Uterus (tissue), 4 donors: ENCODE measurements at places on chromosomes 6 and 20.
A peak's percentile ranks its signal among the peaks of the same experiment; 100 is the strongest.

DNA sequence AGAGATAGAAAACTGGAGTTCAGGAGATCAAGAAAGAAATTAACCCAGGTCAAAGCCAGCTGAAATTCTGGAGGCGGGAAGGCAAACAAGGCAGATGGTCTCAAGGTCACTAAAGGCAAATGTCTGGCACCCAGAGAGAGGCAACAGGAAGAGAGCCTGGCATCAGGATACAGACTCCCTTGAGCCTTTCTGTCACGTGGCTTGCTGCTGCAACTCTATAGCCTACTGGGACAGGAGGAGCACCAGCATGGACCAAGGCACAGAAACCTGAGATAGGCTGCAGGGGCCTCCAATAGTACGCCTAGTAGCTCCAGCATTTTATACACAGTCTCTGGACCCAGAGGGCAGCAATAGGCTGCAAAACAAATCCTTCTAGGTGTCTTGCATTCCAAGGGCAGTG is 75.1 kb downstream of the SEL1L2 start:
- H3K4me1 ChIP-seq, result no peaks in the 10 kb centered on the region
- no peak overlapping the region for H3K27ac ChIP-seq
- DNase-seq, result no peak

- H3K27ac ChIP-seq, result no peak overlapping the region
- no peak for DNase-seq
- no peaks in the 10 kb centered on the region for H3K4me1 ChIP-seq
- no peaks in the 10 kb centered on the region for H3K36me3 ChIP-seq
- no peak overlapping the region for H3K4me3 ChIP-seq
- no peaks in the 10 kb centered on the region for H3K27me3 ChIP-seq
Observed at GRCh38 chr6:110364364-110365105, 6.4 kb upstream of the METTL24 start.

GRCh38 chr20:52405417-52405816 is 213.8 kb upstream of the ZFP64 start:
- no peaks in the 10 kb centered on the region for H3K4me1 ChIP-seq
- no peak for DNase-seq
- H3K27me3 ChIP-seq, result no peaks in the 10 kb centered on the region
- no peak overlapping the region for H3K27ac ChIP-seq

DNA sequence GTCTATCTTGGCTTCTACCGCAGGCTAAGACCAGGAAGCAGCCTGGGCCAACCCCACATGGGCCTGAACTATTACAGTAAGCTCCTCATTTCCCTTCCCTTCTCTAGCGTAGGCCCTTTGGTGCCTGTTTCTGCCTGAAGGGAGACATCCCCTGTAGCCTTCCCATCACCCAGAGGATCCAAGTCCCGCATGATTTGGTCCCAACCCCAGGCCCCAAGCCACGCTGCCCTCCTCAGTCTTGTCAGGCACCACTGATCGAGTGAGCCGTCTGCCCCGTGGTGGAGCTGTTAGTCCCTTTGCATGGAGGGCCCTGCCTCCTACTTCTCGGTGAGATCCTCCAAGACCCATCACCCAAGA is 46.4 kb downstream of the EBF4 start:
- no peak overlapping the region for H3K27ac ChIP-seq
- no peak for DNase-seq
- H3K4me1 ChIP-seq, result no peaks in the 10 kb centered on the region
- H3K36me3 ChIP-seq, result no peaks in the 10 kb centered on the region
- no peaks in the 10 kb centered on the region for H3K27me3 ChIP-seq
- H3K4me3 ChIP-seq, result no peak overlapping the region

- DNase-seq, result no peak
- no peaks in the 10 kb centered on the region for H3K27me3 ChIP-seq
- no peak overlapping the region for H3K4me3 ChIP-seq
- no peaks in the 10 kb centered on the region for H3K36me3 ChIP-seq
- no peaks in the 10 kb centered on the region for H3K4me1 ChIP-seq
Observed at GRCh38 chr6:20687494-20687893, 153.2 kb downstream of the CDKAL1 start.

- H3K36me3 ChIP-seq, result no peaks in the 10 kb centered on the region
- DNase-seq, result peak; percentile 12
- H3K27ac ChIP-seq, result no peak overlapping the region
- H3K4me1 ChIP-seq, result no peaks in the 10 kb centered on the region
Observed at GRCh38 chr20:17624070-17624469, 54.2 kb downstream of the DSTN start.

DNA sequence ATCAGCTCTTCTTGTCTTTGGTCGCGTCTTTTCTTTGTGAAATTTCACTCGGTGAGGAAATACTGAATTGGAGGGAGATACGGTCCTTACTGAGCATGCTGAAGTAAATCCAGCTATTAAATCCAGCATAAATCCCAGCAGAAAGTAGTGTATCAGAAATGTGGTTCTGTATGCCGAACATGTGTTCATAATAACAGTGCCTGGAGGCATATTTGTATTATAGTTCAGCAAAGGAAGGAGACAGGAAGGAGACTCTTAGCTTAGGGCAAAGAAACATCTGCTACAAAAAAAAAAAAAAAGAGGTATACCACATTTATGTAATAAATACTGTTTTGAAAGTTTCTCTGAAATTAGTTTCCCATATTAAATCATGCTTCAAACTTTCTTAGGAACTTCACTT is 211.8 kb downstream of the PLCB4 start:
- H3K27me3 ChIP-seq, result no peaks in the 10 kb centered on the region
- no peaks in the 10 kb centered on the region for H3K36me3 ChIP-seq
- no peak for DNase-seq
- no peak overlapping the region for H3K4me3 ChIP-seq
- H3K27ac ChIP-seq, result no peak overlapping the region

DNA sequence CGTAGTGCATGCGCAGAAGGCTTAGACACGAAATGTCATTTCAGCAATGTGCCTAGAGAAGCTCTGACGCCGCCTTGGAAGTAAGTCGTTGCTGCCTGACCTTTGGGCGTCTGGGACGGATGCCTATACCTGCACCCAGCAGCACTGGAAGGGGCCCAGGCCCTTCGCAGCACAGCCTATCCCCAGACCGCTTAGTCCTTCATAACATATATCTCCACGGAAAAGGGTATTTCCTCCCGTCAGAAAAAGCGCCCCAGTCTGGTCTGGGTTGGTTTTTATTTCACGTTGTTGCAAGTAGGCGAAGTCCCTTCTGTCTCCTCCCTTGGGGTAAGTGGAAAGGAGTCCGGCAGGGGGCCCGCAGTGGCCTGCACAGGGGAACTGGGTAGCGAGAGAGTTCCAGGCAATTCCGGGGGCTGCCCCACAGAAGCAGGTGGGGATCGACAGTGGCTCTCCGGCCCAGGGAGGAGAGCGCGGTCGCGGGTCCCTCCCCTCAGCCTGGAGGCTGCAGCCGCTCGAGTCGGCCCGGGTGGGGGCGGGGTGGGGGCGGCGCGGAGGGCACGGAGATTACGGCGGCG is 559 bp upstream of the EYA4 start:
- no peak for DNase-seq
- H3K36me3 ChIP-seq, result no peaks in the 10 kb centered on the region
- peak overlapping the region; percentile 27 for H3K4me3 ChIP-seq
- peaks cover 4% of the 10 kb centered on the region for H3K4me1 ChIP-seq
- peaks cover 30% of the 10 kb centered on the region for H3K27me3 ChIP-seq

GRCh38 chr20:57653910-57654309 is 33.7 kb upstream of the ZBP1 start:
- H3K4me3 ChIP-seq, result no peak overlapping the region
- H3K27ac ChIP-seq, result no peak overlapping the region
- no peaks in the 10 kb centered on the region for H3K4me1 ChIP-seq
- no peaks in the 10 kb centered on the region for H3K36me3 ChIP-seq
- peak; percentile 14 for DNase-seq

GRCh38 chr20:58616411-58616810 is 34.7 kb upstream of the STX16 start:
- H3K4me1 ChIP-seq, result no peaks in the 10 kb centered on the region
- DNase-seq, result no peak
- no peak overlapping the region for H3K27ac ChIP-seq
- no peak overlapping the region for H3K4me3 ChIP-seq
- no peaks in the 10 kb centered on the region for H3K36me3 ChIP-seq
- no peaks in the 10 kb centered on the region for H3K27me3 ChIP-seq

- H3K4me1 ChIP-seq, result no peaks in the 10 kb centered on the region
- H3K27me3 ChIP-seq, result no peaks in the 10 kb centered on the region
- peak overlapping the region; percentile 35 for H3K4me3 ChIP-seq
- peak; percentile 80 for DNase-seq
- H3K27ac ChIP-seq, result peak overlapping the region; percentile 56
Observed at GRCh38 chr6:15399641-15400470, 154.0 kb downstream of the JARID2 start.

DNA sequence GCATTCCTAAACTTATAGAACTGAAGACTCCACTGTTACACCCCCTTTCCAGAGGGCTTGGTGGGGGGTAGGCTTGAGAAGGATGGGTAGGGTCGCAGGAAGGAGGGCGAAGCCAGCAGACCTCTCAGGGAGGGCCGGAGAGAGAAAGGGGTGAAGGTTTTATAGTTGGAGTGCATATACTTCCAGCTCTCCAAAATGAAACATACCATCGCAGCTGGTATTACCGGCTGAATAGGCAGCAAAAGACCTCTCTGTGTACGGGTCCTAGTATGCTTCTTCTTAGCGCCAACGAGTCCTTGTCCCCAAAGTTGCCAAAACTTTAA is 1.0 kb upstream of the VGLL2 start:
- H3K4me3 ChIP-seq, result no peak overlapping the region
- peaks cover 5% of the 10 kb centered on the region for H3K4me1 ChIP-seq
- no peak for DNase-seq
- no peaks in the 10 kb centered on the region for H3K36me3 ChIP-seq

GRCh38 chr6:116217069-116217468 is 36.8 kb downstream of the TSPYL4 start:
- no peak overlapping the region for H3K27ac ChIP-seq
- no peaks in the 10 kb centered on the region for H3K4me1 ChIP-seq
- no peak overlapping the region for H3K4me3 ChIP-seq
- DNase-seq, result no peak

- peak; percentile 38 for DNase-seq
- no peaks in the 10 kb centered on the region for H3K27me3 ChIP-seq
- no peaks in the 10 kb centered on the region for H3K4me1 ChIP-seq
- no peaks in the 10 kb centered on the region for H3K36me3 ChIP-seq
- H3K27ac ChIP-seq, result peak overlapping the region; percentile 89
- H3K4me3 ChIP-seq, result peak overlapping the region; percentile 89
Observed at GRCh38 chr6:99521633-99522151, 6.5 kb upstream of the USP45 start.

DNA sequence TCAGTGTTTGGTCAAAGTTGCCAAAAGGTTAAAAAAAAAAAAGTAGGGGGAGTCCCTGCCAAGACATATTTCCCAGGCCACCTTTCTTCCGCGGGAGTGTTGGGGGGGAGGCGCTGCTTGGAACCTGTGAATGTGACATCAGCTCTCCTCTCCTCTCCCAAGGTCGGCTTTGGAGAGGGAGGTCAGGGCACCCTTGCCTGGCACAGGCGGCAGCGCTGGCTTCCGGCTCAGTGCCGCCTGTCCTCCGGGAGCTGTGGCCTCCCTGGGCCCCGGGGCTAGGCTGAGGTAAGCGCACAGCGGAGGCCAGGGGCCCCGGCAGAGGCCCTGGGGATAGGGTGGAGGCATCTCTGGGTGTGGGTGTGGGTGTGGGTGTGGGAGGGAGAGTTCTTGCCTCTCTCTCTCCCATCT is 1.9 kb upstream of the EDN1 start:
- no peaks in the 10 kb centered on the region for H3K4me1 ChIP-seq
- no peaks in the 10 kb centered on the region for H3K36me3 ChIP-seq
- no peak overlapping the region for H3K4me3 ChIP-seq

GRCh38 chr20:10992731-10993130 is 318.9 kb upstream of the JAG1 start:
- no peaks in the 10 kb centered on the region for H3K36me3 ChIP-seq
- H3K27me3 ChIP-seq, result no peaks in the 10 kb centered on the region

GRCh38 chr20:51697096-51697826 is 70.9 kb downstream of the ATP9A start:
- no peak for DNase-seq
- H3K27me3 ChIP-seq, result no peaks in the 10 kb centered on the region
- H3K36me3 ChIP-seq, result no peaks in the 10 kb centered on the region
- H3K4me1 ChIP-seq, result no peaks in the 10 kb centered on the region
- no peak overlapping the region for H3K27ac ChIP-seq
- H3K4me3 ChIP-seq, result no peak overlapping the region

GRCh38 chr20:53621482-53622246 is 28.0 kb upstream of the ZNF217 start:
- no peaks in the 10 kb centered on the region for H3K27me3 ChIP-seq
- peaks cover 14% of the 10 kb centered on the region for H3K4me1 ChIP-seq
- DNase-seq, result peak; percentile 80
- peak overlapping the region; percentile 89 for H3K27ac ChIP-seq

DNA sequence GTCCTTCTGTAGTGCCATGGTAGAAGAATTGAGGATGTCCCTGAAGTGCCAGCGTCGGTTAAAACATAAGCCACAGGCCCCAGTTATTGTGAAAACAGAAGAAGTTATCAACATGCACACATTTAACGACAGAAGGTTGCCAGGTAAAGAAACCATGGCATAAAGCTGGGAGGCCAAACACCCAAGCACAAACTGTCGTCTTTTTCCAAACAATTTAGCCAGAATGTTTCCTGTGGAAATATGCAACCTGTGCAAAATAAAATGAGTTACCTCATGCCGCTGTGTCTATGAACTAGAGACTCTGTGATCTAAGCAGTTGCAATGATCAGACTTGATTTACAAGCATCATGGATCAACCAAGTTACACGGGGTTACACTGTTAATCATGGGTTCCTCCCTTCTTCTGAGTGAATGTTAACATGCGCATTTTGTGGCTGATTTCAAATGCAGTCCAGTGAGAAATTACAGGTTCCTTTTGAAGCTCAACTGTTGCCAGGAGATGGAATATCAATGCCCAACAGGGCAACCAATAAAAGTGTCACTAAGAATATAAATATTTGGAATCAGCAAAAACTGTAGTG is 674.9 kb downstream of the GRIK2 start:
- H3K27me3 ChIP-seq, result no peaks in the 10 kb centered on the region
- no peak for DNase-seq
- no peak overlapping the region for H3K27ac ChIP-seq
- H3K4me1 ChIP-seq, result no peaks in the 10 kb centered on the region
- H3K36me3 ChIP-seq, result no peaks in the 10 kb centered on the region

GRCh38 chr6:71733970-71734899 is 152.1 kb upstream of the RIMS1 start:
- no peaks in the 10 kb centered on the region for H3K27me3 ChIP-seq
- no peaks in the 10 kb centered on the region for H3K4me1 ChIP-seq
- no peak for DNase-seq
- H3K36me3 ChIP-seq, result no peaks in the 10 kb centered on the region
- H3K4me3 ChIP-seq, result no peak overlapping the region

DNA sequence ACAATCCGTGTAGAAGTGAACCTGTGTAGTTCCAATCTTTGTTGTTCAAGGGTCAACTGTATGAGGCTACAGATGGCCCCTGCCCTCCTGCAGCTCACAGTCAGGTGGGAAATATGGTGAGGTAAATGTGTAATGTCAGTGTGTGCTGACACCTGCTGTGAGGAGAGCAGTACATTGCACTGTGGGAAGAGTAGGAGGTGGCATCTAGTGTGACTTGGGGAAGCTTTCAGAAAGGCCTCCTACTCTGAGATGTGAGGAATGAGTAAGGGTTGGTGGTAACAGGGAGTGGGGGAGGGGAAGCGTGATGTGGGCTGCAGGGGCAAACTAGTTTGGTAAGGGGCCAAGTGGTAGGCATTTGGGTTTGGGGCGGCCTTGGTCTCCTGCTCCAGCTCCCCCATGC is 188.8 kb downstream of the FARS2 start:
- no peak overlapping the region for H3K27ac ChIP-seq
- DNase-seq, result no peak
- H3K36me3 ChIP-seq, result no peaks in the 10 kb centered on the region
- H3K27me3 ChIP-seq, result no peaks in the 10 kb centered on the region
